Frontal cortex (tissue), 4 donors: ENCODE measurements at places on chromosomes 5 and 9. TPM values are rescaled to one million over a fixed set of nuclear protein-coding genes. Genes with fewer than 3 reads are reported as not detected.

ATP10B gene
- total RNA-seq = 2.4 TPM

RIGI gene
- total RNA-seq = 6.9 TPM

NME5 gene
- total RNA-seq = 13.0 TPM

SPACA9 gene
- 2.0 TPM for total RNA-seq

GNG10 gene
- total RNA-seq = 37.9 TPM

GZMA gene
- 0.41 TPM for total RNA-seq

KIF12 gene
- total RNA-seq = 0.82 TPM

PCDHGA9 gene
- 6.9 TPM for total RNA-seq
